ENCODE measurements at places on chromosomes 3 and 15.

GRCh38 chr3:154011036-154011435 is 110.2 kb upstream of the ARHGEF26 start:
- DNase-seq: no peak

- no peak for DNase-seq
Observed at GRCh38 chr3:42698911-42699230, 3.7 kb downstream of the HHATL start.

DNA sequence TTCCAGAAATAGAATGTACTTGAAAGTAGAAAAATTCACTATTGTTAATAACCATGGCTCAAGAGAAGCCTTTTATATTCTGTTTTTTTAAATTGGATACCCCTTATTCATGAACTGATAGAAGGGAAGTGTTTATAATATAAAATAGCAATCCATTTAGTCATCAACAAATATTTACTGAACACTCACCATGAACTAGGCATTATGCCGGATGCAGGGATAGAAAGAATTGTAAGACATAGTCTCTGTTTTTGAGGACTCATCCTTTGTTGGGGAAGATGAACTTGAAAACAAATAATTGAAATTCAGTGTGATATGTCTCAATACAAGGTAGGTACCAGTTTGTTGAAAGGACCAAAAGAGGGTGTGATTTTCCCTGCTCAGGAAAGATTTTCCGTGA is 160.9 kb upstream of the SATB1 start:
- no peak for DNase-seq

GRCh38 chr3:8421267-8421666 is 80.4 kb upstream of the LMCD1 start:
- DNase-seq: no peak

GRCh38 chr15:101033801-101034200 is 114.6 kb downstream of the LRRK1 start:
- DNase-seq: no peak

- DNase-seq: no peak
Observed at GRCh38 chr15:66429546-66429945, 42.8 kb downstream of the MAP2K1 start.

DNA sequence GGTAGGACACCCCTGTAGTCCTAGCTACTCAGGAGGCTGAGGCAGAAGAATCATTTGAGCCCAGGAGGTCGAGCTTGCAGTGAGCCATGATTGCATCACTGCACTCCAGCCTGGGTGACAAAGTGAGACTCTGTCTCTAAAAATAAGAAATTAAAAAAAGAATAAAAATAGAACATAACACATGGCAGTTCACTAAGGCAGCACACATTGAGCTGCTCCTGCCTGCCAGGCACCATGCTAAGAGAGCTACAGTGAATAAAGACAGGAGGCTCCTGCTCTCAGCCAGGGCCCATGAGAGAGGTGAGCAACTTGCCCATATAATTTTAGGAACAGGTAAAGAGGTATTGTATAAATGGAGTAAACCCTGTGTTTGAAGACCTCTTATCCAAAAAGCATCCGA is 54.3 kb downstream of the EBLN2 start:
- no peak for DNase-seq

DNA sequence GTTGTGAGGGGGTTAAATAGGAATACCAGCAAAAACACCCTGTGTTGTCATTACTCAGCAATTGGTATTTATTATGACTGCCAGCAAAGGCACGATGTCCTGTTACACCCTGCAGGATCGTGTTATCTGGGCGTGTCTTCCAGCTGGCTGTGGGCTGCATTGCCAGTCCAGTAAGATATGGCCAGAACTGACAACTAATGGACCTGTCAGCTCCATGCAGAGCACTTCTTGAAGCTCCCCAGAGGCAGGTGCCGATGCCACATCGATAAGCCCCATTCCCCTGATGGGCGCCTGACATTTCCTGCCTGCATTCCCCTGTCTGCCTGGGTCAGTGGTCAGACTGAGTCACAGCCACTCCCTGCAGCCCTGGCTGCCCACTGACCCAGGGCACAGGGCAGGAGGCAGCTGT is 79.7 kb upstream of the RASGRF1 start:
- no peak for DNase-seq

GRCh38 chr15:88382482-88382983 is 84.7 kb downstream of the MRPL46 start:
- DNase-seq: no peak

GRCh38 chr3:118850687-118851086 is 184.0 kb downstream of the IGSF11 start:
- no peak for DNase-seq
